Stimulated activated CD4-positive, alpha-beta T cell treated with anti-CD3 and anti-CD28 coated beads, TNF-alpha, amount 100 ng/mL, for 1 hour (primary cell): ENCODE measurements at places on chromosomes 12 and 14.

GRCh38 chr12:22624870-22625761, at the start of gene ETNK1:
Gene ETNK1, plus strand, starts transcription at chr12:22625171. Its CDS starts 260 bp downstream, at chr12:22625431.
- DNase-seq, result peak; percentile 49

DNA sequence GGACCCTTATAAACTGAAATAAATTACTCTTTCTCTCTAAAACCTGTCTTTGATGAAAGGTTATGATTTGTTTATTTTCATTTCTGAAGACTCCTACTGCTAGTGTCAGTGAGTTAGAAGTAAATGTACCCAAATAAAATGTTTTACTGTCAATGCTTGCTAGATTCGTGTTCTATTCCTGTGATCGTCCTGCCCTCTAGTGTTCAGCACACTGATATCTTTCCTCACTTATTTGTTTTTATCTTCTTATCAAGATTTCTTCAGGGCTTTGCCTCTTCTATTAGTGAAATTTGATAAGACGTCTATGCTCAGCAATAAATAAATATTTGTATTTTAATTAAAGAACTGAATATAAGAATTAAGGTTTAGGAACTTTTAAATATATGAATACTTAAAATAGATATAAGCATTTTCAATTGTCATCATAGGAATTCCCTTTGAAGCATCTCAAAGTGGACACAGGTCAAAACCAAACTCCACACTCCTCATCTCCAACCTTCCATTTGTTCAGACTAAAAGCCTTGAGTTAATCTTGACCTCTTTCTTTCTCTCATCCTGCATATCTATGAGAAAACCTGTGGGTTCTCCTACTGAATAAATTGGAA, 75.8 kb downstream of the C12orf50 start:
- no peak for DNase-seq

GRCh38 chr14:96403409-96403808, 11.5 kb downstream of the AK7 start:
- DNase-seq, result no peak

DNA sequence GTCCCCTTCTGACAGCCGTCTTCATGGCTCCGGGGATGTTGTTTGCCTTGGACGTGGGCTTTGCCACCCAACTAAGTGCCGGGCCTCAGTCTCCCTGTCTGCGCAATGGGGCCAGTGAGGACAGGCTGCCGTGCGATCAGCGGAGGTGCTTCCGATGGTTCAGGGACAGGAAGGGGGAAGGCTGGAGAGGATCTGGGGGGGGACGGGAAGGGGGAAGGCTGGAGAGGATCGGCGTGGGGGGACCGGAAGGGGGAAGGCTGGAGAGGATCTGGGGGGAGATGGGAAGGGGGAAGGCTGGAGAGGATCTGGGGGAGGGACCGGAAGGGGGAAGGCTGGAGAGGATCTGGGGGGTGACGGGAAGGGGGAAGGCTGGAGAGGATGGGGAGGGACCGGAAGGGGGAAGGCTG, 3.4 kb downstream of the MMP17 start:
- no peak for DNase-seq

GRCh38 chr14:76203086-76204001, 51.6 kb downstream of the GPATCH2L start:
- DNase-seq, result no peak

GRCh38 chr14:84704601-84705000, 825.3 kb upstream of the FLRT2 start:
- no peak for DNase-seq

GRCh38 chr12:43861015-43861839, 25.3 kb downstream of the TMEM117 start:
- no peak for DNase-seq

GRCh38 chr14:61636779-61637178, 58.5 kb upstream of the HIF1A start:
- no peak for DNase-seq

- DNase-seq, result no peak
These were observed 597.7 kb downstream of the DIO2 start for GRCh38 chr14:79613625-79614024.

DNA sequence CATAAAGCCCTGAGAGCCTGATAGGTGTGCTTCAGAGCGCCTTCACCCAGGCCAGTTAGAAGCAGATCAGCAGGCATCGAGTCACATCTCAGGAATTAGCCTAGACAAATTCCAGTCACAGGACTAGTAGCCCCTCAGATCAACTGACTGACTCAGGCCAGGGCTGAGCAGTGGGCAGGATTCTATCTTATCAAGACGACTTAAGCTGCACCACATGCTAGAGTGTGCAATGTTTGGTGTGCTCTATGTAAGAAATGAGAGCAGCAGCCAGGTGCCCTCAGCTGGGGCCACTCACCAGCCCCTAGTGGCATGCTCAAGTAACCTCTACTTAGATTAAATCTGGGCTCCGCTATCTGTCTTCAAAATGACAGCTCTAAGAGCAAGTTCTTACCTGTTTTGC, 19.7 kb upstream of the NGB start:
- DNase-seq, result no peak

- no peak for DNase-seq
These were observed 373.4 kb upstream of the PDE3A start for GRCh38 chr12:19994968-19995367.

GRCh38 chr14:104935026-104935650, 10.5 kb downstream of the PLD4 start:
- DNase-seq, result no peak
